ENCODE measurements at places on chromosomes 5 and 9. TPM values are rescaled to one million over a fixed set of nuclear protein-coding genes. Genes with fewer than 3 reads are reported as not detected.

Gene PRRC1
- 56.1 TPM for total RNA-seq

Gene AHRR
- total RNA-seq = 42.2 TPM

Gene NREP
- total RNA-seq = 30.3 TPM

Gene LVRN
- total RNA-seq = 0.05 TPM

Gene NUDT12
- total RNA-seq = 1.2 TPM

Gene LEAP2
- 4.0 TPM for total RNA-seq

Gene TMC1
- not detected for total RNA-seq

Gene HTR4
- not detected for total RNA-seq

Gene CHSY3
- not detected for total RNA-seq

Gene TUSC1
- 0.34 TPM for total RNA-seq

Gene TYRP1
- not detected for total RNA-seq

Gene NUTM2G
- not detected for total RNA-seq

Gene FAM169A
- 1.8 TPM for total RNA-seq

Gene UGCG
- 15.0 TPM for total RNA-seq

Gene DNAJC18
- 9.3 TPM for total RNA-seq

Gene RNF224
- total RNA-seq = not detected

Gene SPINK7
- total RNA-seq = not detected

Gene LHX6
- total RNA-seq = not detected

Gene MRPS2
- 38.9 TPM for total RNA-seq

Gene ADAMTSL1
- total RNA-seq = not detected

Gene TIMD4
- 1.1 TPM for total RNA-seq
